ENCODE measurements at places on chromosomes 1 and 21.

DNA sequence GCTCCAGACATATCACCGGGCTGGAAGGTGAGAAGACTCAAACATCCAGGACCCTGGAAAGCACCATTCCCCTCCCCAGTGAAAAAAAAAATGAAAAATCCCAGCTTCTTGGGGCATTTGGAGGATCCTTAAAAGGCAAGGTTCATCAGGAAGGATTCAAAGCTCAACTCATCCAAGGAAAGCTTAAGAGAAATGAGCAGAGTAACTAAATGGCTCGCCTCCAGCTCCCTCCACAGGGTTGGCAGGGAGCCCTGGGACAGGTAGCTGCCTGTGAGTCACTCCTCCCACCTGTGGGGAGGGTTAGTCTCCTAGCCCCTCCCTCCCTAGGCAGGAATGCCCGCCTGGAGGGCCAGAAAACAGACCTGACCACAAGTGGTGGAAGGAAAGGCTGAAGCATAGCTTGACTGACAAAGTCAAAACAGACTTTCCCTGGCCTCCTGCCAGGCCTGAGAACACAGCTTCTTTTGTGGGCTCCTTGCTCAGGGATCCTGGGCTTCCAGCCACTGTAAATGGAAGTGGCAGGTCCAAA, 712 bp upstream of the LAMB3 start:
- DNase-seq, result no peak

- no peak for DNase-seq
Measured at GRCh38 chr1:181438013-181438412, 45.3 kb upstream of the CACNA1E start.

- DNase-seq, result no peak
Measured at GRCh38 chr1:116494745-116495144, 76.1 kb downstream of the CD58 start.

GRCh38 chr1:180527101-180527669, 24.8 kb upstream of the ACBD6 start:
- DNase-seq, result no peak

DNA sequence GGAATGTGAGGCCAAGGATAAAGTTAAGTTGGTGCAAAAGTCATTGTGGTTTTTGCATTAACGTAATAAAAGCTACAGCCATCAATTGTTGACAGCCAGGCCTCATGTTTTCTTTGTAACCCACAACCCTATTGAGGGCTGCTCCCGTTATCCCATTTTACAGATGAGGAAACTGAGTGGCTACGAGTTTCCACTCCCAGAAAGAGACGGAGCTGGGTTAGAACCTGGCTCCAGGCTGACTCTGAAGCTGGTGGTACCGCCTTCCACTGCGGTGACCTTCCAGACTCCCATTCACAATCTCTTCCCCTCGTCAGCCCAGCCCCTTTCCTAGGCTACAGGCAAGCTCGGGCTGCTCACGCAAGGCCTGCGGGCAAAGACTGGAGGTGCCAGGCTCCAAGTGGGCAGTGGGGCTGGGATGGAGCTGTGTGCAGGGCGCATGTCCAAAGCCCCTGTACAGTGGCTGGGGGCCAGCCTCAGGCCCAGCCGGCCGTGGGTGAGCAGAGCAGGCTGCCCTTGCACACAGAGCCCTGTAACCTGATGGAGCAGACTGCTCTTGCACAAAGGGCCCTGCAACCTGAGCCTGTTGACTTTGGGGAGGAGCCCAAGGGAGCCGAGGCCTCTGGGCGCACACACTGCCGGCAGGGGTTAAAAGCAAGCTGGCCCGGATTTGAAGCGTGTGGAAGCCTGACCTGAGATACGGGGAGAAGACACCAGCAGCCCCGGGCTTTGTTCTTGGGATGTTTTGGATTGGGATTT, 97.4 kb upstream of the TMPRSS2 start:
- DNase-seq, result no peak

DNA sequence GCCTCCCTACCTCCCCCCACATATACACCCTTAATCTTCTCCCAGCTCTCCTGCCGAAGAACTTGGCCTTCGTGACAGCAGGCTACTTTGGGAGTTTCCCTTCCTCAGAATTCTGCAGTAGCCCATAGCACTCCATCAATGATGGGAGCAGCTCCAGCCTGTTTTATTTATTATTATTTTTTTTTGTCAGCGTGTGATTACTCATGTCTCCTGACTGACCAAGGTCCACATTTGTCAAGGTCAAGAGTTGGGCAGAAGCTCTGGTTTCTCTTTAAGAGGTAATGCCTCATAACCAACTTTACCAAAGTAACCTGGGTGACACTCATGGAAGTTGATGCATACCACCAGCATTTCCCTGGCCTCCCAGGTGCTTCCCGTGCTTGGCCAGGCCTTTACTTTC, 125.4 kb downstream of the ZZZ3 start:
- no peak for DNase-seq

DNA sequence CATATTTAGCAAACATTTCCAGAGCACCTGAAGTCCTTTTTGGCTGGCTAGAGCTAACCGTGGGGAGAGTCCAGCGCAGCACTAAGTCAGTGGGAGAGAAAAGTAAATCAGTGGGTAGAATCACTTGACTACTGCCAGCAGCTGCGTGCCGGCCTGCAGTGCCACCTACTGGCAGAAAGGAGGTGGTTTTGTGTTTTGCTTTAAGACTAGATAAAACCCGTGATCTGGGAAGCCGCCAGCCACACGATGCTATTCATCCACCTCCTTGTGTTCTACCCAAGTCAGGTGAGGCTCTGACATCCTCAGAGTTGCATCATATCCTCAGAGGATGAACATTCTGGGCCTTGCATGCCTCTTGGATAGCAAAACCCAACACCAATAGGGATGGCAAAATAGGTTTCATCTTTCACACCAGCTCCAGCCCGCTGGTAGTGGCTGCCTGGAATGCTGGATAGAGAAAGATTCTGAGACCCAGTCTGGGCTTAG, 14.1 kb upstream of the HEYL start:
- peak; percentile 66 for DNase-seq

GRCh38 chr1:21927533-21928237, 9.4 kb downstream of the HSPG2 start:
- no peak for DNase-seq

DNA sequence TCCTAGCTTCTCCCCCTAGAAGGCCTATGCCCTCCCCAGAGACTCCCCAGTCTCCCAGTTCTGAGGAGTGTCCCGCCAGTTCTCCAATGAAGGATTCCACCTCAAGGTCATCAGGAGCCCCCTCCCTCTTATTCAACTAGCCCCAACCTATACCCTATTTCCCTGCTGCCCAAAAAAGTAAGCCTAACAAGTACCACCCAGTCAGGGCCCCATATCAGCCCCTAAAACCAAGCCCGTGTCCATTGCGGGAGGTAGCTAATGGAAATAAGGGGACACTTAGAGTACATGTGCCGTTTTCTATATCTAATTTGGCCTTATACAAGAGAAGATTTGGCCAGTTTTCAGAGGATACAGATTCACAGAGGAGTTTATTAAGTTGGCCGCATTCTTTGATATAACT, 416.2 kb downstream of the MATN1 start:
- no peak for DNase-seq

GRCh38 chr1:65687428-65688214, 105.1 kb upstream of the PDE4B start:
- DNase-seq, result peak; percentile 20

GRCh38 chr1:175208773-175209492, 16.4 kb upstream of the KIAA0040 start:
- DNase-seq, result no peak

GRCh38 chr1:109777436-109777835, 13.7 kb upstream of the EPS8L3 start:
- DNase-seq, result no peak

DNA sequence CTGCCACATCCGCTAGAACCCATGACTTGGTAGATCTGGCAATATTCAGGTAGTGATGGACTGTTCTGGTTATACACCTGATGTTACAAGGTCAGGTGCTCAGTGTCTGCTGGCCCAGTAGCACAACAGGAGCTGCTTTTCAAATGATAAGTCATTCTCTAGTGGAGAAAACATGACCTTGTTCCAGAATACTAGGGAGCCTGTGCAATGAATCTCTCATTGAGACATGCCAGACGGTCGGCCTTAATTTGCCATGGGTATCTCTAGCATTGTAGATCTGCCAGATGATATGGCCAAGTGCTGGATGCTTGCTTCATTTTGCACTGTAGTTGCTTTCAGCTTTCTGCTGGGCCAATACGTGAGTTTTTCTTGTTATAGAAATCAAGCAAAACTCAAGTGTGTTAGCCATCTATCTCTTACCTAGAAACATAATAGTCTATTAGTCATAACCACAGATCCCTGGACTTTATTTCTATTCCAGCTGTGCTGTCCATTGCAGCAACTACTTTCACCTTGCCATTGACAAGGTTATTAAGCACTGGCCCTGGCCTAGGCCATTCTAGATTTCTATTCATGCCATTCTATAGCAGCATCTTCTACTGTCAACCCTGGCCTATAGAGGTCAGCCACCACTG, 13.9 kb upstream of the CENPF start:
- no peak for DNase-seq

DNA sequence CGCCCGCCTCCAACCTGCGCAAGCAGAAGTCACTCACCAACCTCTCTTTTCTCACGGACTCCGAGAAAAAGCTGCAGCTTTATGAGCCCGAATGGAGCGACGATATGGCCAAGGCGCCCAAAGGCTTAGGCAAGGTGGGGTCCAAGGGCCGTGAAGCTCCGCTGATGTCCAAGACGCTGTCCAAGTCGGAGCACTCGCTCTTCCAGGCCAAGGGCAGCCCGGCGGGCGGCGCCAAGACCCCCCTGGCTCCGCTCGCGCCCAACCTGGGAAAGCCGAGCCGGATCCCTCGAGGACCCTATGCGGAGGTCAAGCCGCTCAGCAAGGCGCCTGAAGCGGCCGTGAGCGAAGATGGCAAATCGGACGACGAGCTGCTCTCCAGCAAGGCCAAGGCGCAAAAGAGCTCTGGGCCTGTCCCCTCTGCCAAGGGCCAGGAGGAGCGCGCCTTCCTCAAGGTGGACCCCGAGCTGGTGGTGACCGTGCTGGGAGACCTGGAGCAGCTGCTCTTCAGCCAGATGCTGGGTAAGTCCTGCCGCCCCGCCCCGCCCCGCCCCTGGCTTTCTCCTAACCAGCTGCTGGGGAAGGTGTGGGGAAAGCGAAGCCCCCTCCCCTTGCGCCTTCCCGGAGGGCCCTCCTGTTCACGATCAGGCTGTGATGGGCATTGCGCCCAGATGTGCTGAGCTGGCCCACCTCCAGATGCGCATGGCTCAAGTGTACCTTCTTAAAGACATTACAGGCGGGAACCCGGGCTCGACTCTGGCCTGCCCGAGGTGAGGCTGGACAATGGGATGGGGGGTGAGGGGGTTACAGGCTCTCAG, 110.2 kb downstream of the NAV1 start:
- no peak for DNase-seq

GRCh38 chr1:2847086-2847985, 45.8 kb upstream of the TTC34 start:
- DNase-seq, result no peak

GRCh38 chr1:206897175-206897574, at the start of gene IL24:
IL24 (plus strand) TSS chr1:206897443; CDS start chr1:206897833, 390 bp downstream.
- DNase-seq, result no peak

DNA sequence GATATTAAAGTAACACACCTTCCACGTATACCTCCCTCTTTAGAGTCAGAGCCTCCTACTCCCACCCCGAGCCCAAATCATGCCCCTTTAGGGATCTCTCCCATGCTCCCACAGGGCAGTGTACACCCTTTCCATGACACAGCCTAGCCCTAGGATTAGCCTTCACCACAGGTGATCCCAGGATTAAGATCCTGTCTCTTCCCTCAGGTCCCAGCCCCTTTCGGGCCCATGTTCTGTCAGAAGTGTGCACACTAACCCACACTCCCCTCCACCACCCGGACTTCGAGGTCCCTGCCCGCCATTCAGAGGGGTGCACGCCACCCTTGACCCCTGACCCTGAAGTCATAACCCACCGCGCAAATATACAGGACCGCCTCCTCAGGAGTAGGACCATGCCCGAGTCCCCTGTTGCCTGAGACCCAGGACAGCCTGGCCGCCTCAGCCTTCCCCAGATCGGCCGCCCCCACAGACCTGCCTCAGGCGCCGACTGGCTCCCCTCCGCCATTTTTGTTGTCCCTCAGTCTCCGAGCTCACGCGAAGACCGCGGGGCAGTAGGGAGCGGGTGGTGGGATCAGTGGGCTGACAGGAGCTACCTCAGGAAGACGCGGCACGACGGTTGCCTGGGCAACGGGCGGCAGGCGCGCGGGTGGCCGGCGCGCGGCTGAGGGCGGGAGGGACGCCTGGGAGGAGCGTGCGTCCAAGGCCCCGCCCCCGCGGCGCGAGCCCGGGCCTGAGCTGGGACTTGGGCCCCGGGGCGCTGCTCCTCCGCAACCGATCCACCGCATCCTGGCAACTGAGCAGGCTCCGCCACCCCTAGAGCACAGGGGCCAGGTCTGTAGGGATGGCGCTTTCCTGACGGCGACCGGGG, at the start of gene AGBL4:
TSS of gene AGBL4 (minus strand) at position 663 of the 868 bp plus-strand sequence.
- no peak for DNase-seq

DNA sequence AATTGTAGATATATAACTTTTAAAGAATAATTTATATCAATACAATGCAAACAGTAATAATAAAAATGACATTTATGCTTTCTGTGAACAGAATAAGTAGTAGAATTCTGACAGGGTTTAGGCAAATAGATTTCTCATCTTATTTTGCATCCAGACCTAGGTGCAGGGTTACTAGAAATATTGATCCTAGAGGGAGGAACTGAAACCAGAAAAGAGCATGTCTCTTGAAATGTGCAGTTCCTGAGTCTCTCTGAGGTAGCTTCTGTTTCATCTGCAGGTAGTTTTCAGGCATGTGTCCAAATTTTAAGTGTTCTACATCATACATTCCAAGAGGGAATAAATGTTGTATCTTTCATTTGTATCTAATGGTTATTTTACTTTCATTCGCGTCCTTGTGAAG, 631.9 kb upstream of the ADGRL4 start:
- no peak for DNase-seq

GRCh38 chr1:22053017-22053860, 730 bp downstream of the CDC42 start:
- DNase-seq, result no peak

DNA sequence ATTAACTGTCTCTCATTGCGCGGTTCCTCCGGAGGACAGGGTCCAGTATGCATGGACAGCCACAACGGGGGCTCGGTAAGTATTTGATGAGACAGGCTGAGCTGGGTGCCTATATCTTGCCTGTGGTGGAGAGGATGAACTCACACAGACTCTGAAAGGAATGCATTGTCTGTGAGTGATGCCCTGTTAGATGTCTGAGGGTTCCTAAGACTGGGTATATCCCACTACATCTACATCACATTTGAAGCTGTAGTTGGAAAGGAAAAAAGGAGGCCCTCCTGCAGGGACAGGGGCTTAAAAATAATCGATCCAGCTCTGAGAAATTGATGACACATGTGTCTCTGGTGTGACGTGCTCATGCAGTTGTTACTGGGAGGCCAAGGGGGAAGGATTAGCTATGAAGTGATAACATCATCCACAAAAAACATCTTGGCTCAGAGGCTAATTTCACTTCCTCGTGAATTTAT, 1.9 kb downstream of the ADARB1 start:
- DNase-seq, result no peak

- DNase-seq, result no peak
Measured at GRCh38 chr1:62585469-62586155, 11.7 kb upstream of the ANGPTL3 start.

DNA sequence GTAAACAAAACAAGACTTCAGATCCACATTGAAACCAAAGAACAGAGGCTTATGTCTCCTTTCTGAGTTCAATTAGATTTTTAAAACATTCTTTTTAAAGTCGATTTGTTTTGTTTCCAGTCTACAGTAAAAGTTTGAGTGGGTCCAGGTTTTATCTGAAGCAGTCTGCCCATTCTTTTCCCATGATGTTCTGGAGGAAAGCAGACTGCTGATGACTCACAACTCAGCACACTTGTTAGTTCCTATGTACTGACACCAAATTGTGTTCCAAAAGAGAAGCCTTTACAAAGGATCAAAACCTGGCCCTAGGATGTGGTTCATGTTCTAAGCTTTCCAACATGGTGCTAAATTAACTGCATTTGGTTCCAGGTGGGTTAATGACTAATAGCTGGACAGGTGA, 11.4 kb upstream of the CCN1 start:
- no peak for DNase-seq
